ENCODE measurements at places on chromosomes 7 and 10.
A peak's percentile ranks its signal among the peaks of the same experiment; 100 is the strongest.

DNA sequence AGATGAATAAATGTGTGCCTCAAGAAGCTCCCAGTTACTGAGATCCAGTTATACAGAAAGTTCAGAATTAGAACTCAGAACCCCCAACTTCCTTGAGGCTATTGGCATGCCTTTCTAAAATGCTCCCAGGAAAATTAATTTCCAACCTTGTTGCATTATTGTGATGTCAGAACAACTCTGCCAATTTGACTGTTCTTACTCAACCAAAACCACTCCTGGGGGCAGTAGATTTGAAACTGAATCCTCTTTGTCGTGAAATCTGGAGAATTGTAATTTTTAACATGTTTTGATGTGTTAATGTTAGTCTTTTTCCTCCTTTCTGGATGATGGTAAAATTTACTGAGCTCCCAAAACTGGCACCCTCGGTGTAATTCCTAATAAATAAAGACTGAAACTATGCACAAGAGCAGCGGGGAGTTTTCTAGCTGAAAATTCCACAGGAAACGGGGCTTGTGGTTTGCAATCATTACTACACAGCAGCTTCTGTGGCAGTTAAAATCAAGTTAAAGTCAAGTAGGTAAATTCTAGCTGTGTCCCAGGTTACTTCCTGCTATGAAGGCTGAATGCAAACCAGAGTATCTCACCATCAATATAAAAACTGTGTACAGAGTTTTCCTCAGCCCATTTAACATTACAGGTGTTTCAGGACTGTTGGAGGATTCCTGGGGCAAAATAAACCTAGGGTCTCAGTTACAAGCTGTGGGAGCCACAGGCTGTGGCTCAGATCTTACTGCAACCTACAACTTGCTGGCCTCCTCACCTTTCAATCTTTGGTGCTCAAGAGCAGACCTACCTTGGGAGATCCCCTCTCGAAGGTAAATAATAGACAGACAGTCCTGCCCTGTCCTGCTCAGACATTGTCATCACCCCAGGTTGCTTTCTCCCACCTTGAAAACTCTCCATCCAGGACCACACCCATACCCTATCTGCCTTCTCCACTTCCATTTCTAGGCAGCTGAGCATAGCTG is 156.3 kb upstream of the KMT2E start:
- no peak for DNase-seq

- DNase-seq = no peak
Measured at GRCh38 chr10:87550741-87551140, 46.0 kb downstream of the MINPP1 start.

DNA sequence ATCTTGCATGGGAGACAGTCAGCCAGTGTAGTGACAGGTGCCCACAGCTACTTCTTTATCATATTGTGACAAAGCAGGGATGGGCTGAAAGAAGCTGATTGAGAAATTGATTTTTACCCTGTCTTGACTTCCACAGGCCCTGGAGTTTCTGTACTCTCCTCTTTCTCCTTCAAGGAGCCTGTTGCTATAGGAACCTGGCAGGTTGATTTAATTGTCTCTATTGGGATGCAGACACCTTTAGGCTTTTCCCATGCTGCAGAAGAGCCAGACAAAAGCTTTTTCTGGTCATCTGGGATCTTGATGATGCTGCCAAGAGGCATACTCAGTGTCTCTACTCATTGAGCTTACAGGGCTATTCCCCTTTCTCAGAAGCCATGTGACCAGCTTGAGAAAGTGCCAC is 754.8 kb downstream of the KCNMA1 start:
- no peak for DNase-seq

- peak; percentile 47 for DNase-seq
Measured at GRCh38 chr7:259751-260405, 30.1 kb upstream of the FOXL3 start.

DNA sequence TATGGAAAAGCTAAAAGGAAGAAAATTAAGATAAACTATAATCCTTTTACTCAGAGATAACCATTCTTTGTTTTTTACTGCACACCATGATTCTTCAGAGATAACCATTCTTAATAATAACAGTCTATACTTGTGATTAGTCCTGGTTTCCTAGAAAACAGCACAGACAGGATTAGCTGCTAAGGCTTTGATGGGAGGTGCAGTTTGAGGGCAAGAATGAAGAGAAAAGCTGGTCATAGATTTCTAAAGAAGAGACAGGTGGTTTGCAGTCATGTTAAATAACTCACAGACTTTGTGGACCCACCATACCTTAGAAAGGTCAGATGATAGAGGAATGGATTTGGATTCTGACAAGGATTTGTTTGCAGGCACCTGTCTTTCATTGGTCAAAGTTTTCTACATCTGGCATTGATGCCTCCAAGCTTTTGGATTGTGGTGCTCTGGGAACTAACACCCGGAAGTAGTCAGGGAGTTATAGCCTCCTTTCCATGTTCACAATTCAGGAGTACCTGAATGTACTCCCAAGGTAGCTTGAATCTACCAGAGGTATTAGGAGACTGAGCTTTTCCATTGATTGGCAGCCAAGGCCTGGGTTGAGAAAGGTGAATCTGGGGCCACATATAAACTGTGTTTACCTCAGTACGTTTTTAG is 3.7 kb downstream of the SMC3 start:
- DNase-seq = no peak

DNA sequence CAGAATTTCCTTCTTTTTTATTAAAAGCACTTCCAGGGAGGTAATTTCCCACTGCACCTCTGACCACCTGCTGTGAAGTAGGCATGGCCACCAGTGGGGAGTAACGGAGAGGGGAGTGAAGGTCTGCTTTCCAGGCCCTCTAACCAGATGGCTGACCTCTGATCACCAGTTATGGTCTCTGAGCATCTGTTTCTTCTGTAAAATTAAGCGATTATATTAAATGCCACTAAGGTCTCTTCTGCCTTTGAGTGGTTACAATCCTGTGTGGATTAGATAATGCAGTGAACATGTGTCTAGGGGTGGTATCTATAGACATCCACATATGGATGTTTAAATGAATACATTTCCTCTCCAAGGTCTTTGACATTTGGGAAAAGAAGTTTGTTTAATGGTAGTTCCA is 199.6 kb downstream of the HERPUD2 start:
- DNase-seq = no peak

GRCh38 chr10:103153302-103154197 is 39.5 kb downstream of the NT5C2 start:
- DNase-seq = no peak

DNA sequence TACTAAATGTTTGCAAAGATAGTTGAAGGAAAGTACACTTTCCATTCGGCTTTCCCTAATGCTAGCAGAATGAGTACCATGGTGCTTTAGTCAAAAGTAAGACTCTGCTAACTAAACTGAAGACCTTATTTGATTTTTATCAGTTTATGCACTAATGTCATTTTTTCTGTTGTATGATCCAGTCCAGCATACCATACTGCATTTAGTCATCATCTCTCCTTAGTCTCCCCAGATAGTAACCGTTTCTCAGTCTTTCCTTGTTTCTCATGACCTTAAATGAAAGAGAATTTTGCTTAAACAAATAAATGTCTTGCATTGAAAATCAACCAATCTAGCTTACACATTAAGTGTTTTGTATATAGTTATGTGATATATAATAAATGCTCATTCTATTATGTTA is 529.5 kb upstream of the SEMA3D start:
- DNase-seq = no peak

DNA sequence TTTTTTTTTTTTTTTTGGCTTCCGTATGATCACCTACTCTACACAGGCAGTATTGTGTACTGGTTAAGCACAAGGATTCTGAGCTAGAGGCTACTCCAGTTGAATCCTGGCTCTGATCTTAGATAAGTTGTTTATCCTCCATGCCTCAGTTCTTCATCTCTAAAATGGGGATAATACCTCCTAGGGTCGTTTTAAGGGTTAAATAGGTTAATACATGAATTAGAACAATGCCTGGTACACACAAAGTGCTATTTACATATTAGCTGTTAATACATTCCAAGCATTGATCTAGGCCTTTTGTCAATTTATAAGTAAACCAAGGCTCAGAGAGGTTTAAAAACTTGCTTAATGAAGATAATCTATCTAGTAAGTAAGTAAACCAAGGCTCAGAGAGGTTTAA is 59.0 kb downstream of the ST7 start:
- DNase-seq = no peak

GRCh38 chr7:139394540-139394939 is 34.8 kb downstream of the LUC7L2 start:
- DNase-seq = no peak

GRCh38 chr7:112452102-112452888 is 2.0 kb downstream of the IFRD1 start:
- DNase-seq = no peak

GRCh38 chr10:27241010-27241651 is 534 bp upstream of the ACBD5 start:
- no peak for DNase-seq

- DNase-seq = no peak
Measured at GRCh38 chr10:50540069-50540825, 83.5 kb downstream of the SGMS1 start.

GRCh38 chr10:44056967-44057805 is 327.7 kb downstream of the CXCL12 start:
- no peak for DNase-seq

GRCh38 chr10:130138479-130138866 is 2.3 kb downstream of the GLRX3 start:
- peak; percentile 73 for DNase-seq

- no peak for DNase-seq
Measured at GRCh38 chr10:56035489-56035888, 325.6 kb downstream of the ZWINT start.

DNA sequence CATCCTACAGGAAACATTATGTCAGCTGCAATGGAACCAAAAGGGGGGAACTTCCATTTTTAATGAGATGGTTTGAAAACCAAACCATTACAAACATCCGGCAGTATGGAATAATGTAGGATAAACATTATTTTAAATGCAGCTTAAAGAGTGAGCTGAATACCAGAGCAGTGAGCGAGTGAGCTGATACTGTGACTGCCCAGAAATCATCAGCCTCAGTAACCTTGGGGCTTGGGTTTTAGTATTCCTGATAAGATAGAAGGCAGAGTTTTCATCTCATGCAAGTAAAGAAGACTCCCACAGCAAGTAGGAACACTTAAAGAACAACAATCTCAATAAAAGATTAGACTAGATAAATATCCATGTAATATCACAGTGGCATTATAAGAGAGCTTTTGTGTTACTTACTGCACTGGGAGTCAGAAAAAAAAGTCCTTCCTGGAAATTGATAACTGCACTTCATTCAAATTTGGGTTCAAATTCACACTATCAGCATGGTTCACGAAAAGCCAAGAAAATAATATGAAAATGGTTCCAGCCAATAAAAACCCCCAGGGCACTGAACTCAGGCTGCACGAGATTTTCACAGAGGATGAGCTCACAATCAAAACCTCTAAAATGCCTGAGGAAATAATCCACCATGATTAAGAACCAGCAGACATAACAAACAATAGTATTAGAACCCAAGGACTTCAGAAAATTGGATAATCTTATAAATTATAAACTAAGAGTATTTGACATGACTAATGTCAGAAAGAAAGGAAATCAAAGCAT is 115.7 kb downstream of the MTPAP start:
- no peak for DNase-seq

DNA sequence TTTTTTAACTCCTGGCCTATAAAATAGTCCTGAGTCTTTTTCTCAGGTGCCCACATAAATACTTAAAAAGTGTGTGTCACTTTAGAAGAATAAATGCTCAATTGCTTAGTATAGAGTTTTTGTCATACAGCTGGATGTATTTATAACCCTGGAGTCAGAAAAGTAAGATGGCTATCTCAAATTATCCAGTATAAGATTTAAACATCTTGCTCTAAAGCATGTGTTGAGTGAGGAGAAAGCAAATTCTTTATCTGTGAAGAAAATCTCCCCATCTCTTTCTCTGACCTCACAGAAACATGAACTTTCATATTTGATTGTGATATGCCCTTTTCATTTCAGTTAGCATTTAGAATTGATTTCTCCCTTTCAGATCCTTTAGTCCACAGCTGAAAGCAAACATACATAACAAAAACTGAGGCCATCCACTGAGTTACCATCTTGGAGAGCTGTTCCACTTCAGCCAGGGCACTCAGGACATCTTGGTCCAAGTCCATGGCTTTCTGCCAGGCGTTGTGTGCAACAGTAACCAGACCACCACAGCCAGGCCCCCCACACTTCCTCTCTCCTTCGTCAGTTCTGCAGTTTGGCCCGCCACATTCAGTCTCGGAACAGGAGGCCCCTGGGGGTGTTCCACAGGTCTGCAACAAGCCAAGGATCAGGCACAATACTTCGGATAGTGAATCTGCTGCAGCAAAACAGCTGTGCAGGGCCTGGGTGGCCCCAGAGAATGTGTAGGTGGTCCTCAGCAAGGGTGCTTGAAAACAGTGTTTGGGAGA is 40.9 kb downstream of the DLD start:
- no peak for DNase-seq

GRCh38 chr10:61835069-61835945 is 66.2 kb upstream of the ARID5B start:
- DNase-seq = no peak

GRCh38 chr10:122567056-122567660 is 6.6 kb downstream of the DMBT1 start:
- no peak for DNase-seq

- DNase-seq = no peak
Measured at GRCh38 chr7:5693529-5693928, 87.9 kb downstream of the RNF216 start.

GRCh38 chr10:22903694-22904093 is 24.2 kb upstream of the ARMC3 start:
- DNase-seq = no peak

DNA sequence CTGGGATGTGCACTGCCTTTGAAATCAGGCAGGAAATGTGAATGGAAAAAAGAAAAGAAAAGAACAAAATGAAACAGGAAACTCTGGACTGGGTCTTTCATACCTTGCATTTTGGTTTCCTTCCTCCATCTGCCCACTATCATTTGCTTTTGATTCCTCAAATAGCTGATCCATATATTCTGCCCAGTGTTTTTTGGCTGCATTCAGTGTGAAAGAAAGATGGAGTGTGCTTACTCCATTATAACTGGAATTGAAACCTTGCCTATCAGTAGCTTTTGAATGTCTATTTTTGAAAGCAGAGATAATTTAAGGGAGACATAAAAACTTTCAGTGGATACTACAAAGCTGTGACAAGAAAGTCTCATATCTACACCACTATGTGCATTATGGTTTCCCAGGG is 64.1 kb upstream of the ASAH2 start:
- no peak for DNase-seq

DNA sequence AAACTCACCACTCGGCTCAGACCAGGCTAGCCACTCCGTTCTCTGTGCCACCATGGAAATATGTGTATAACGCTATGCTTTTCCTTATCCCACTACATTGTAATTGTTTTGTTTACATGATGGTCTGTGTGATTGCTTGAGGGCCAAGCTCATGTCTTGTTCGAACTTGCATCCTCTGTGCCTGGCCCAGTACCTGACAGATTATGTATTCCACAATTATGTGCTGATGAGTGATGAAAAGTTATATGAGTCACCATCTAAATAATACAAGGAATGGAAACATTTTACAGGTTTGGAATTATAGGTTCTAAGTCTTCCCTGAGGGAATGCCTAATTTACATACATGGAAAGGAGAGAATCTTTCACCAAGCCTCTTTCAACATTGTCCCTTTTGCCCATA is 137.4 kb downstream of the C7orf25 start:
- DNase-seq = no peak

Measured in RWPE2 (cell line).